ENCODE measurements at places on chromosomes 7 and 10.

- peak; percentile 55 for DNase-seq
Measured at GRCh38 chr10:92990615-92991014, 70.0 kb upstream of the CYP26C1 start.

- no peak for DNase-seq
Measured at GRCh38 chr7:27686315-27686714, 23.6 kb upstream of the HIBADH start.

GRCh38 chr10:129942936-129943715, 20.9 kb downstream of the EBF3 start:
- DNase-seq, result no peak

- no peak for DNase-seq
Measured at GRCh38 chr10:12195281-12195602, 449 bp downstream of the NUDT5 start.

DNA sequence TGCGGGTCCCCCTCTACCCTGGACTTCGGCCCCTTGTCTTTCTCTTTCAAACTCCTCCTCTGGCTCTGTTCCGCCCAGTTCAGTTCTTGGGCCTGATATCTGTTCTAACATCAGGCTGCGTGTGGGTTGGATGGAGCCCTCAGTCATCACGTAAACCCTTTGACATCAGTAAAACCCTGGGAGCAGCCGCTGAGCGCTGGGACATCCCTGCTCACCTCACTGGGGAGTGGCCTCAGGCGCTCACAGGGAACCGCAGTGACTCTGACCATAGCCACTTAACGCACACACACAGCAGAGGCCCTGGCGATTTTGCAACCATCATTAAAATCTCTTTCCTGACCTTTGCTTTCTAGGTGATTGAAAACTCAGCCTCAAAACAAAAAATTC, 113.3 kb downstream of the CYTH3 start:
- DNase-seq, result no peak

DNA sequence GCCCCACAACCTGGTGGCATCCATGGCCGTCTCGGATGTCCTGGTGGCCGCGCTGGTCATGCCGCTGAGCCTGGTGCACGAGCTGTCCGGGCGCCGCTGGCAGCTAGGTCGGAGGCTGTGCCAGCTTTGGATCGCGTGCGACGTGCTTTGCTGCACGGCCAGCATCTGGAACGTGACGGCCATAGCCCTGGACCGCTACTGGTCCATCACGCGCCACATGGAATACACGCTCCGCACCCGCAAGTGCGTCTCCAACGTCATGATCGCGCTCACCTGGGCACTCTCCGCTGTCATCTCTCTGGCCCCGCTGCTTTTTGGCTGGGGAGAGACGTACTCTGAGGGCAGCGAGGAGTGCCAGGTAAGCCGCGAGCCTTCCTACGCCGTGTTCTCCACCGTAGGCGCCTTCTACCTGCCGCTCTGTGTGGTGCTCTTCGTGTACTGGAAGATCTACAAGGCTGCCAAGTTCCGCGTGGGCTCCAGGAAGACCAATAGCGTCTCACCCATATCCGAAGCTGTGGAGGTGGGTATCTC, 1.1 kb downstream of the HTR5A start:
- DNase-seq, result no peak

DNA sequence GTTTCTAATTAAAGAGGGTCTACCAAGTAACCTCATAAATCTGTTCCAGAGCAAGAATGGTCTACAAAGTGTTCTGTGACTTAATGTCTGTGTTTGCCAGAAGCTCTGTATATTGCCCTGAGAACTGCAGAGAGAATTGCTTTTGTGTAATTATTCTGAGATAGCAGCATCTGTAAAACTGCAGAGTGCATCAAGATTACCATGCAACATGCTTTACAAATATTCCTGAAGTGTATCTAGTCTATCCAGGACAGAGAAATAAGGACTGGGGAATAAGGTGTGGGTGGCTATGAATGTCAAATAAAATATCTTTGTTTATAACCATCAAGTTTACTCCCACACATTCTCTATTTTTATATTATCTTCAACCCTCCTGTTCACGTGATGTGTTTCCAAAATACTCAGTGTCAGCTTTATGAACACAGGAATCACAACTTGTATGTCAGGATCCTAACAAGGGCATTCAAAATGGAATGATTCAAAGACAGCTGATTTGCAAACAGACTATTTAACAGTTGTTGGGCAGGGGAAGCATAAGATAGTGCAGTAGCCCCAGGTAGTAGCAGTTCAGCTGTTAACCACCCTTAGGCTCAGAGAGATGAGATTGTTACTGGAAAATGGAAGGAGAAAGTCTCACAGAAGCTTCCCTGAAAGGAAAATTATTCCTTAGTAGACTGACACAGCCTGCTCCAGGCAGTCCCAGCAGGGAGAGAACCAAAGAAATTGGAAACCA, 15.3 kb upstream of the LIPA start:
- DNase-seq, result no peak
